ENCODE measurements at places on chromosomes 11 and 22.

DNA sequence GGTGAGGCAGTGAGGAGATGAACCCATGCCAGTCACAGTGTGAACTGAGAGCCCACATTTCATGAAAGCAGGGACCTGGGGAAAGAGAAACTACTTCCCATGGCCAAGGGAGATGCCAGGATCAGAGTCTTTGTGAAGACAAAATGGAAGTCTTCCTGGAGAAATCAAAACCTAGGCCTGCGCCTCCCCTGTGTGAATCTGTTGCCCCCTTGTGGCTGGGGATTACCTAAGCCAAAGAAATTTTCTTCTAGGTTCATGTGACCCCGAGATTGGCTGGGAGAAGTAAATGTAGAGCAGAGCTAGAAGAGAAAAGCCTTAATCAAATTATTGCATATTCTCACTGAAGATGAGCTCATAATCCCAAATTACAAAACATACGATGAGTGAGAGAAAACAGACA, 1075.3 kb downstream of the TBC1D22A start:
- DNase-seq, result no peak

DNA sequence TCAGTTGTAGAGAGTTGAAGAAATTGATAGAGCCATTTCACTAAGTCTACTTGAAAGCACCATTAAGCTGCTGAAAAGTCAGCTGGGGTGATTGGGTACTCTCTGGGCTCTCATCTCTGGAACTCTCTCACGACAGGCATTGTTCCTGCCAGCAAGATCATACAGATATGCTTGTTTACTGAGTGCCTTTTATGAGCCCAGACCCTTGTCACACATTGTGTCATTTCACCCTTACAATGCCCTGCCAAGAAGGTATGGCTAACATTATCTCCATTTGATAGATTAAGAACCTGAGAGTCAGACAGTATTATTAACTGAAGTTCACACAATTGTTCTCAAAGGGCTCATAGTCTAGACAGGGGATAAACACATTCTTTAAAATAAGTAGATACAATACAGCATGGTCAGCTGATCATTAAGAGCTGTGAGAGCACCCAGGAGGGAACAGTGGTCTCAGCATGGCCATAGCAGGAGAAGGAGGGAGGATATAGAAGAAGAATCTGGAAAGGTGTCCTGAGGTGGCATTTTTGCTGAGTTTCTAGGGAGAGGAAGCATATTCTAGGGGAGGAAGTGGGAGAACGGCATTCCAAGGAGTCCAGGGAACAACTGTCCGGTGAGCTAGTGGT, 580.5 kb downstream of the INSC start:
- DNase-seq, result no peak

DNA sequence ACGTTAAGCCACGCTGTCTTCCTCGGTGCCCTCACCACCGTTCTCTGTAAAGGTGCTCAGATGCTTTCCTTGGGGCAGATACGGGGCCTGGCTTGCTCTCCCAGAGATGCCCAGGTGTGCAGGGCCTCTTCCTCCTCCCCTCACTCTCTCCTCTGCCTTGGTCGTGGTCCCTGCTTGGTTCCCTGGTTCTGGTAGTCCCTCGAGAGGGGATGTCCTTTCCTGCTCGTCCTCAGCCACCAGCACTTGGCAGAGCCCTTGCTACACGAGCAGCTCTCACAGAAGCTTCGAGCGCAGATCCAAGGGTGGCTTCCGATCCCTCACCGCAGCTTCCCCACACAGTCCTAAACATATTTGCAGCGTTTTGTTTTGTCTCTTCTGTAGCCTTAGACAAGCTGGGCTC, 298.8 kb downstream of the TBC1D22A start:
- no peak for DNase-seq

DNA sequence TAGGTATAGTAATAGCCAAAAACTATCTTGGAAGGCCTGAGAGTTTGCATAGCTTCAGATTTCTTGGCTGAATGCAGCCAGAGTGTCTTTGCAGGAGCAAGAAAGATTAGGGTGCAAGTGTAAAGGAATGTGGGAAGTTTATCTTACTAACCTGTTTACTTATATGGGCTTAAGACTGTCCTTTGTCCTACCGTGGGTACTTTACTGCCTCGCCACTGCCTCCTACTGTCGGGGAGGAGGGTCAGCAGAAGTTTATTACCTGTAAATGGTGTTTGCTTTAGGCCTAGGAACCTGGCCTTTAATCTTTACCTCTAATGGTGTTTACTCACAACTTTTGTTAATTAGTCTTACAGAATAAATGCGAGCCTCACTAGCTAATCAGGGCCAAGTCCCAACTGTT, 633.8 kb downstream of the DLG2 start:
- no peak for DNase-seq

- DNase-seq, result no peak
These were observed 556.3 kb upstream of the ANO5 start for GRCh38 chr11:21636561-21636960.

DNA sequence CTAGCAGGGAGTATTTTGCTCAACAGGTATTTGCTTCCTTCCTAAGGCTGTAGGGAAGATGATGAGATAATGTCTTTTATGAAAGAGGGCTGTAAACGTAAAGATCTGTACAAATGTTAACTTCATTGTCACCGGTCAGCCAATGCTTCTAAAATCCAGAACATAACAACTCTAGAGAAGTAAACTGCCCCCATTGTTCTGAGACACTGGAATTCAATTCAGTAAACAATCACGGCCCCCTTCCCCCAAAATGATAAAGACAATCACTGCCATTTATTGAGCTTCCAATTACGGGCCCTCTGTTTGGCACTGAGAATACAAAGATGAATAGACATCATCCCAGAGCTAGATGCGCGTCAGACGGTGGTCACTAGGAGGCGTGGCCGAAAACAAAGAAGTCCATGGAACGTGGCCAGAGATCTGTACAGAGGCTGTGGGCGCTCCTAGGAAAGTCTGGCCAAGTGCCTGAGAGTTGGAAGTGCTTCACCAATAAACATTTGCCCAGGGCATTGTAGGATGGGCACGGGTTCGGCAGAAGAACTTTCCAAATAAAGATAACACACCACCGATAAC, 576 bp downstream of the TMEM258 start:
- peak; percentile 69 for DNase-seq

GRCh38 chr22:18077639-18078328, at the start of gene PEX26:
PEX26 (plus strand) TSS chr22:18077990; CDS start chr22:18078377, 387 bp downstream.
- DNase-seq, result peak; percentile 92

DNA sequence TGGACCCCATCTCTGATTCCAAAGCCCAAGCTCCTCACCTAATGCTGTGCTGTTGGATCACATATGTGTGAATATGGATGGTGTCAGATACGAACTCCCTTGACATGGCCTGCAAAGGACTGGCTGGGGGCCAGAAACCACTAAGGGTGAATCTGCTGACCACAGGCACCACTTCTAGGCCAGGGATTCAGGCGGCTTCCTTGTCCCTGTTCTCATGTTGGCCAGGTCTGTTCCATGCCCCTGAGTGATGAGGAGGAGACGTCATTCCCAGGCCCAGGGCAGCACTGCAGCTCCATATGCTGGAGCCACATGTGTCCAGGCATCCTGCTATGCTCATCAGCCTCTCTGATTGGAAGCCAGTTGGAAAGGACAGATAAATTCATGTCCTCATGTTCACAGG, 130.0 kb upstream of the BDNF start:
- no peak for DNase-seq

DNA sequence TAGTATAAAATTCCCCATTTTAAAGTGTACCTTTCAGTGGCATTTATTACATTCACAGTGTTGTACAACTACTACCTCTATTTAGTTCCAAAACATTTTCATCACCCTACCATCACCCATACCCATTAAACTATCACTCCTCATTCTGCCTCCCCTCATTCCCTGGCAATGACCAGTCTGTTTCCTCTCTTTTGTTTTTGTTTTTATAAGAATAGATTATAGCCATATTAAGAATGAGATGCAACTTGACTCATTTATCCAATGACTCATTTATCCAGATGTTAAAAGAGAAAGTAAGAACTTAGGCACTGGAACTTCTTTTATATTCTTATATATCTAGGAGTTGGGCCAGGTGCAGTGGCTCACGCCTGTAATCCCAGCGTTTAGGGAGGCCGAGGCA, 156.3 kb downstream of the FAT3 start:
- DNase-seq, result no peak

DNA sequence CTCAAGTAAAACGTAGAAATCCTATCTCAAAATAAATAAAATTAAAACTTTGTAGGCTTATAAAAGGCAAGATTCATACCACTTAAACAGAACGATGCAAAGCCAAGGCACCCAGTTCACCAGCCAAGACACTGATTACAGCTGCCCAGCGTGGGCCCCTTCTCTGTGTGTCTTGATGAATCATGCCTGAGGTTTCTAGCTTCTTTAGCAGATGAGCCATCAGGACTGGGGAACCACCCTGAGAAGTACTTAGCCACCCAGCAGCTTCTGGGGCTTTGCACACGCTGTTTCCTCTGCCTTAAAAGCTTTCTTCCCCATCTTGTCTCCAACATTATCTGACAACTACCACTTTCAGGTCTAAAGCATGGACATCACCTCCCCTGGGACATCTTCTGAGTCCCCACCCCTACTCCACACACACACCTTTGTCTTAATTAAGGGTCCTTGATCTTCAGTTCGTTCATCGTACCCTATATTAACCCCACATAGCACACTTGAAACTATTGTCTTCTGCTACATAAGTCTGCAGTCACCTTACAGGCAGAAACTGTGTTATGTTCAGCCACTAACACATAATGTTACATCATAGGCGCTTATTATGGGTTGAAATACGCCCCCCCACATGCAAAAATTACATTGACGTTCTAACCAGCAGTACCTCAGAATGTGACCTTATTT, 8.7 kb upstream of the LAYN start:
- no peak for DNase-seq

GRCh38 chr11:109237636-109238035, 184.4 kb upstream of the C11orf87 start:
- DNase-seq, result no peak

DNA sequence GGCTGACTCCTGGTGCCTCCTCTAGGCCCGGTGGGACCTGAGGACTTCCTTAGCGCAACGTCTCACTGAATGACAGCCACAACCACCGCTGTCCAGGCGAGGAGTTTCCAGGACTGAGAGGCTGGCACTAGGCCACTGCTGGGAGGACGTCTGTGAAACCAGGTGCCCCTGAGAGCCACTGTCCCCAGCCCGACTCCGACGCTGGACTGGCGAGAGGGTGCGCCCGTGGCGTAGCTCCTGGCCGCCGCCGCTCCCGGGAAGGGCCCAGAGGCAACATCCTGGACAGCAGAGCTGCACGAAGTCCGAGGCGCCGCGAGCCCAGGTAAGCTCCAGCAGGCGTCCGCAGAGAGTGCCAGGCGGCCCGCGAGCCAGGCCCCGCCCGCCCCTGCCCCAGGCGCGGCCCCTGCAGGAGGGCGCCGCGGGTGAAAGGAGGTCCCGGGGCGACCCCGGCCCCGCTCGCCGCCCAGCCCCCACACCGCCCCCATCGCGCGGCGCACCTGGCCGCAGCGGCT, 525 bp downstream of the DGCR2 start:
- DNase-seq, result no peak
